ENCODE measurements at places on chromosomes 7 and 10.

- no peak for DNase-seq
Measured at GRCh38 chr7:99944497-99945070, 15.2 kb upstream of the GJC3 start.

- no peak for DNase-seq
Measured at GRCh38 chr7:149180722-149181449, 14.5 kb upstream of the ZNF282 start.

- DNase-seq, result no peak
Measured at GRCh38 chr10:33760056-33760943, 425.8 kb upstream of the NRP1 start.

- no peak for DNase-seq
Measured at GRCh38 chr7:101172854-101173751, 7.0 kb downstream of the NAT16 start.

- no peak for DNase-seq
Measured at GRCh38 chr7:2037301-2037807, 195.4 kb downstream of the MAD1L1 start.

GRCh38 chr10:10786109-10787090, 231.3 kb upstream of the CELF2 start:
- DNase-seq, result no peak

- DNase-seq, result no peak
Measured at GRCh38 chr7:22083704-22084240, 138.1 kb upstream of the CDCA7L start.

DNA sequence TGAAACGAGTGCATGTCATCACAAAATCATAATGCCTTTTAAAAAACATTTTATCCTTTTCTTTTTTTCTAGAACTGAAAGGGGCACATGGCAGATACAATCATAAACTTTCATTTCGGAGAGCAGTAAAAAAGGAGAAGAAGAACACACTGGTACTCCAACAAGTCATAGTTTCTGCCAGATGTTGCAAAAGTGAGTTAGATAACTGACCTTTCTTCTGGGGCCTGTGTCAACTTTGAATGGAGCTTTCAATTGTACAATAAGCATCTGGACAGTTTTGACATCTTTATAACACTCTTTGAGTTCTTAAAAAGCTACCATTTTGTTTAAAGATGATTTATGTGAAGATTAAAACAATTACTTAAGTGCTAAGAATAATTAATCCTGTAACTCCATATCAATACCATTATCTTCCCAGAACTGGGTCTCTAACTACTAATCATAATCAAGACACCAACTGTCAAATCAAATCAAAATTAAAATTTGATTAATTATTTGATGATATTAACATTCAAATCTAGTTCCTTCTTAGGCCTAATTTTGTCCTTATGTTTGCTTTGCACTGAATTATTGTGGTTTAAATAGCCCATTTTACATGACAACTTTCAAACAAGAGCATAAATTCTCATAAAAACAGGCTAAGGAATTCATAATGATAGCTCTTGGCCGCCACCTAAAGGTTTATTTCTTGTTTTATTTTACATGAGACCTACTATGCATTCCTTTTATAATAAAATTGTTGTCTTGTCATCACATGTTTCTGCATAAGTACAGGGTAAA, 19.5 kb upstream of the ITGB8 start:
- no peak for DNase-seq
